ENCODE measurements at places on chromosomes 2 and 18.

GRCh38 chr2:153667475-153667874 is 188.9 kb upstream of the RPRM start:
- no peak for DNase-seq

GRCh38 chr2:28717339-28717758 is 34.3 kb upstream of the PPP1CB start:
- no peak for DNase-seq

- DNase-seq = no peak
Observed at GRCh38 chr2:203431391-203432185, 103.4 kb downstream of the ABI2 start.

DNA sequence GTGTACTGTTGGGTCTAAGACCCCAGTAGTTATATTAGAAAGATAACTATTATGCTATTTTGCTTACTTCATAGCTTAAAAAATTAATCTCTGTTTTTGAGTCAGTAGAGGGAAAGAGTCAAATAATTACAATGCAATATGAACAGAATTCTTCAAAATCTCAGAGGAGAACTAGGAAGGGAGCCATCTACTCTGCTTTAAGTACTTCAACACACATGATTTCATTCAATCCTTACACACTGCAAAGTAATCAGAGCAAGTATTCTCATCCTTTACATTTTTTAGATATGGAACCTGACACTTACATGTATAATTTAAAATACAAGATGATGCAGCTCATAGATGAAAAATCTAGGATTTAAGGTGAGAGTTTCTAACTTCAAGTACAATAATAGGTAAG is 27.7 kb downstream of the COL5A2 start:
- DNase-seq = no peak

- no peak for DNase-seq
Observed at GRCh38 chr18:59612381-59612780, 84.8 kb downstream of the CCBE1 start.

- DNase-seq = no peak
Observed at GRCh38 chr2:102803897-102804217, 42.0 kb downstream of the TMEM182 start.

GRCh38 chr2:75790814-75791467 is 80.2 kb upstream of the GCFC2 start:
- DNase-seq = no peak

- DNase-seq = no peak
Observed at GRCh38 chr2:68379184-68379708, 14.2 kb downstream of the PLEK start.

GRCh38 chr2:10499275-10499907 is 51.3 kb upstream of the ODC1 start:
- DNase-seq = no peak

GRCh38 chr2:225037415-225038230 is 4.6 kb downstream of the DOCK10 start:
- DNase-seq = no peak

DNA sequence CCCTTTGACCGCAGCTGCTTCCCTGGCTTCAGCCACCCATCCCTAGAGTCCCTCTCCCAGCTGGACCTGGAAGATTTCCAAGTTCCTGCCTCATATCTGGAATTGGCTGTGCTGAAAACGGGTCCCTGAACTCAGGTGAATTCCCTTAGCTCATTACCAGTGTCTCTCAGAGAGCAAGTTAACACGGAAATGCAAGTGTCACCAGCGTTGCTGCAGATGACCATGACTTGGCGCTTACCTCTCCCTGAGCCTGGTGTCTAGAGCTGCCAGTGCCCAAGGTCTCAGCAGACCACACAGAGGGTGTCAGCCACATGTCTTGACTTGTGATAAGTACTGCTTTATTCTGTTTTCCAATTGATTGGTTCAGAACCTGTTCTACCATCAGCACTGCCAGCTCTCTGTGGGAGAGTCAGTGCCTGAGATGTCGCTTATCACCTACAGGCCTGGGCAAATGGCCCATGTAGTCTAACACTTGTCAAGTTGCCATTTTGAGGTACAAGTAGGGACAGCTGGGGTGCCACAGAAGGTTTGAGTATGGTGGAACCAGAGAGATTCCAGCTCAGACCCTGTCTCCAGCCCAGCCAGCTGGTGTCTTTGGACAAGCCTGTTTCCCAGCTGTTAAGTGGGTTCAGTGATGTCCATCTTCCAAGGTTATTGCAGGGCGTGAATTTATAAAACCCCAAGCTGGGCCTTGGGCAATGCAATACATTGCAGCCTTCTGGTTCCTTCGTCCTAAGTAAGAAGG is 48.7 kb downstream of the LYPD1 start:
- DNase-seq = no peak

DNA sequence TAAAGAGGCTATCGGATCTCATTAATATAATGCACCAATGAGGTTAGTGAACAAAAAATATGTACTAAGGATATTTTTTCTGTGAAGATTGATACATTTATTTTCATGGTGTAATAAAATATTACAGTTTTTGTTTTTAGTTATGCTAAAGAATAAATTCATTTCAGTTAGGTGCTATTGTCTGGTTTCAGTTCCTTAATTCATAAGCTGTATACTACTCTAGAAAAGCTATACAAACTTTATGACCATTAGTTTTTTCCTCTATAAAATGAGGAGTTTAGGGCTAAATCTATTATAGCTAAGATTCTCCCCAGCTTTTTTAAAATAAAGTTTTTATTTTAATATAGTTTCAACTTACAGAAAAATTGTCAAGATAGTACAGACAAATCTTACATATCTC is 1311.7 kb upstream of the NXPH2 start:
- DNase-seq = no peak

DNA sequence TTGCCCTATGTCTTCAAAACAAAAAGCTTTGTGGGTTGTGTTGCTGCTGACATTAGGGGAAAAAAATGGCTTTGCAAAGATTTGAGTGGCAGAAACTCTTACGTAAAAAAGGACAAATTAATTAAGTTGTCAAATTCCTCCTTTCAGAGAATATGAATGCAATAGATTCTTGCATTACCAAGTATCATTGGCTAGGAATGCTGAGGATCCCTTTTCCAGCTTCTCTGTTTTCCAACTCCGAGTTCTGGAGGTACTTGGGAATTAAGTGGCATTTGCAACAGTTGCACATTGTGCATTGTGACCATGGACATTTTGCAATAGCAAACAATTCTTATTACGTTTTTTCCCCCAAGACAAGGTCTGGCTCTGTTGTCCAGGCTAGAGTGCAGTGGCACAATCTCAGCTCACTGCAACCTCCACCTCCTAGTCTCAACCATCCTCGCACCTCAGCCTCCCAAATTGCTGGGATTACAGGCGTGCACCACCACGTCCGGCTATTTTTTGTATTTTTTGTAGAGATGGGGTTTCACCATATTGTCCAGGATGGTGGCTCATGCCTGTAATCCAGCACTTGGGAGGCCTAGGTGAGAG is 29.9 kb upstream of the PPP1CB start:
- DNase-seq = no peak

DNA sequence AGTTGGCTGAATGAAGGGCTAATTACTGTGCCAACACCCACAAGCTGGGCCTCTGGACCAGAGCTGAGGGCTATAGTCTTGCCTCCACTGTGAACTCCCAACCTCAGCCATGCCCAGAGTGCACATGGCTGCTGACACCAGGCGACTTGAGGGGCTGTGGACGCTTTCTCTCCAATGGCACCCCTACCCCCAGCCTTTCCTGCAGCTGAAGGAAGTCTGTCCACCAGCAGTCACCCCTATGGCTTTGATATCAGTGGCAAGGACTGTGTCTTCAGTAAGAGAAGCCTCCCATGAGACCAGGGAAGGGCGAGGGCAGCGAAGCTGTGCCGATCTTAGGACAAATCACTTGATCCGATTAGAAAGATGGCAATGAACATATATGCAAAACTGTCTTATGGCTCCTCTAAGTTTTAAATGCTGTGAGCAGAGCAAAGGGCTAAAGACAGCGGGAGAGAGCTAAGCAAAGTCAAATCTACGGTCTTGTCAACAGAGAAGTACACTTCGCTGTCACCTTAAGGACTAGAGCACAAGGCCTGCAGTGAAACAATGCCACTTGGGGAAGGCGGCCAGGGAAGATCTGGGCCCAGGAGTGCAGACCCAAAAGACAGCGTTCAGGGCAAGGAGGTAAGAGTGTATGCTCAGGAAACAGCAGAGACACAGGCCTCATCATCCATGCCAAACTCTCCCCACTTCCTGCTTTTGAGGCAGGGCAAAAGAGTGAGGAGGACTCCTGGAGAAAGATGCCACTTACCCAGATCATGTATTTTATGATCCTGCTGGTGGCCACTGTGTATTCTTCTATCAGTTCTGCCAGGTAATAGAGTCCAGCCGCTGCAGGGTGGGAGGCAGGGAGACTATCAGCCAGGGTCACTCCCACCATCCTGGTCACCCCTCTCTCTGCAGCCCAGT is 1.5 kb downstream of the TEX261 start:
- DNase-seq = peak; percentile 58

DNA sequence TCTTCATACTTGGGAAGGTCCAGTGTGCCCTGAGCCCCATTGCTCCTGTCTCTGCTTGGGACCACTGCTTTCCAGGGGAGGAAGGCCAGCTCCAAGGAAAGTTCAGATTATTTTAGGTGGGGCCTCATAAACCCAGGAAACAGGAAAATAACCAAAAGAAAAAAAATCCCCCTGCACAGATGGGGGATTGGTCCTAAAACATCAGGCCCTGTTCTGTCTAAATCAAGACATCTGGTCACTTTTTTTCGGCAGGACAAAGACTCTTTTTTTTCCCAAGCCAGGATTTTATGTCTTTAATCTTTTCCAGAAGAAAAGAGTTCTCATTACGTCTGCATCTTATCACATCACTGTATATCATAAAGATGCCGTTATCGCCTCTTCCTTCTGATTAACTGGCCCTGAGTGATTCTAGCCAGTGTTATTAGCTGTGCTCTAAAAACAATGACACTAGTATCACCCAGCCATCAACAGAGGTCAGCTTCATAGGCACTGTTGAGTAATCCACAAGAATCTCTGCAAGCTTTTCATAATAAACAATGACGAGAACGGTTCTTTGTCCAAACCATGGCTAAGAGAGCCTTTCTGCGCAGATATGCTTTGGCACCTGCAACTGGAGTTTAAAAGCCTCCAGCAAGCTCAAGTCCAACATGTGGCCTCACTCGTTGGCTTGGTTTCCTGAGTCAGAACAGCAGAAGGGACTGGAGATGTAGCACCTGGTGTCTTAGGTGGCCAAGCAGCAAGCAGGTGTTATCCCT is 138.2 kb downstream of the VAPA start:
- DNase-seq = no peak

DNA sequence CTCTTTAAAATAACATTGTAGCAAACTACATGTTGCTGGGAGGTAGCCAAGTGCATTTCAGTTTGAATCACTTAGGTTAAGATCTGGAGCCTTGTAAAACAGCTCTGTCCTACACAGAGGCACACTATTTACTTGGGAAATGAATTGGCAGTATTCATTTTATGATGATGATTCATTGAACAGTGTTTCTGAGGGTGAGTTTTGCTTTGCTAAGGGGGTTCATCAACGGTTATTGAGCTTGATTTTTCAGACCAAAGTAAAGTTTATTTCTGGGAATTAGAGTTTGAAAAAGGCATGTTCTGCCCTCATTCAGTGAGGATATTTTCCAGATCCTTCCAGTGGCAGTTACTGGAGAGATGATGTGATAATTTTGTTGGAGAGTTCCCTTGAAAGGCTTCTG is 55.6 kb downstream of the CCDC85A start:
- no peak for DNase-seq

DNA sequence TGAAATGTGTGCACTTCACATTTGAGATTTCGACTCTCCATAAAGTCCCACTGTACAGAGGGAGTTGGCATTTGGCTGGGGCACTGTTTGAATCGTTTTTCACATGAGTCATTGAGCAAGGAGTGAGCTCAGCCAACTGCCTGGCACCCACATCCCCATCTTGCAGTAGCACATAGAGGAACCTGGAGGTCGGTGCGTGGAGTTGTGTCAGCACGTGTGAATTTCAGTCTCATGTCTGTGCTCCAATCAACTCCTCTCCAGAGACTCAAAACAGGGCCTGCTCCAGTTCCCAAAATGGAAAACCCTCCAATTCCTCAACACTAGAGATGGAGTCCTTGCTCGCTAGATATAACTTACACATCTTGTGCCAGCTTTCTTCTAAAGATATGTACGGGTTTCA is 126.8 kb upstream of the CAPN13 start:
- DNase-seq = no peak

GRCh38 chr2:189300916-189301315 is 121.4 kb upstream of the COL5A2 start:
- DNase-seq = peak; percentile 68

DNA sequence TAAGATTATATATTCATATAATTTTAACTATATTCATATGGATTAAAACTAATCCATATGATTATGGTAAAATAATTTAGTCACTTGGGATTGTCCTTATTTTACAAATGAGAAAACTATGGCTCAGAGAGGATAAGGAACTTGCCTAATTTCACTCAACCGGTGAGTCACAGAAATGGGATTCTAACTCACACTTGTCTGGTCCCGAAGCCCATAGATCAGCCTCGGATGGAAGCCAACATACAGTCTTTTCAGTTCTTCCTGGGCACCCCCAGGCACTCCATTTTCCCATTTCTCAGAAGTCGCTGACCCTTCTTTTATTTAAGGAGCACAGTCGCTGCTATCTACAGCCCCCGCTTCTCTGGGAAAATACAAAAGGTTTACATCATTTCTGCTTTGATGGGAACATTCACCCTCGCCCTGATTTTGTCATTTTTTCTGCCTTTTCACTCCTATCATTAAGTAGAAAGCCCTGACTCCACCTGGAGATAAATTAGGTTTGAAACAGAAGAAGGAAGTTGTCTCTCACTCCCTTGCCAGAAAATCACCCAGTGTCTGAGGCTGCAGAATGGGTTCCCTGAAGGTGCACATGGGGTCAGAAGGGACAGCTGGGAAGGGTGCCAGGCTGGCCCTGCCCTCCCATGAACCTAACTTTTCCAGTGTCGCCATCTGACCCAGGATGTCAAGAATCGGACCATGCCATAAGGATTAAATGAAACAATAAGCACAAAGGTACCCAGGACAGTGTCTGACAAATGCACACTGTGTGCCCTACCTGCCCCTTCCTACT is 36.6 kb downstream of the CYP1B1 start:
- no peak for DNase-seq

DNA sequence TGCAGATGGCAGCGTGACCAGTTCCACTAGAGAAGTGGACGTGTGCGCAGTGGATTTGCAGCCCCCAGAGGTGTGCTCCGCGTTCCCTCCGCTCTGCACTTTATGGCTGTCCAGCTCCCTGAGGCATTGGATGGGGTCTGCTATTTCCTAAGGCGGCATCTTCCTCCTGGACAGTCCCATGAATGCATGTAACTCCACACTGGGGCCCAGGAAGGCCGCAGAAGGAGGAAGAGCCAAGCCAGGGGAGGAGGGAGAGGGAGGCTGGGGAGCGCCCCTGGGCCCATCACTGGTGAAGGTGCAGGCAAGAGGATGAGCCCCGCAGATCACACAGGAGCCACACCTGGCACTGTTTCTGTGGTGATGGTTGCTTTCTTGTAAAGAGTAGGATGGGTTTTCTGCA is 99.1 kb downstream of the PTGR3 start:
- peak; percentile 22 for DNase-seq

- no peak for DNase-seq
Observed at GRCh38 chr18:63930773-63931354, 18.2 kb upstream of the HMSD start.

- DNase-seq = no peak
Observed at GRCh38 chr2:14751581-14751980, 119.1 kb downstream of the LRATD1 start.

All from activated effector memory CD4-positive, alpha-beta T cell treated with anti-CD3 and anti-CD28 coated beads, Interleukin-2, amount 50 U/mL, for 16 hours (primary cell).